Foreskin fibroblast (primary cell): ENCODE measurements at places on chromosomes 16 and 17.

GRCh38 chr17:73387746-73388577, 76.2 kb upstream of the CDC42EP4 start:
- peak; percentile 65 for DNase-seq

- peak; percentile 58 for DNase-seq
These were observed 40.5 kb upstream of the ATP2A3 start for GRCh38 chr17:4004517-4005295.

- peak; percentile 93 for DNase-seq
These were observed 8.1 kb downstream of the CES4A start for GRCh38 chr16:66996324-66996982.

DNA sequence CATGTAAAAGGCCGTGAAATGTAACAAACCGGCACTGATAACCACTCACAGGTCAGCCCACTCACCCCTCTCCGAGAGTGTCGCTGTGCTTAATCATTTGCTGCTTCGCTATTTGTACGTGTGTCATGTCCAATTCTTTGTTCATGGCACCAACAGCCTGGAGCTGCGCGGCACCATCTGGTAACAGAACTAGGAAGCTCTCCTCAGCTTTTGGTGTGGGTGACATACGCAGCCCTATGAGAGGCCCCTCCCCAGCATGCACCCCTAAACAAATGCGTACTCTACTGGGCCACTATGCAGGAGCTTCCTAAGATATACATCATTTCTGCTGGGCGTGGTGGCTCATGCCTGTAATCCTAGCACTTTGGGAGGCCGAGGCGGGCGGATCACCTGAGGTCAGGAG, 2.3 kb upstream of the PECAM1 start:
- DNase-seq, result no peak

- no peak for DNase-seq
These were observed 85.5 kb downstream of the SSH2 start for GRCh38 chr17:29844339-29845048.

DNA sequence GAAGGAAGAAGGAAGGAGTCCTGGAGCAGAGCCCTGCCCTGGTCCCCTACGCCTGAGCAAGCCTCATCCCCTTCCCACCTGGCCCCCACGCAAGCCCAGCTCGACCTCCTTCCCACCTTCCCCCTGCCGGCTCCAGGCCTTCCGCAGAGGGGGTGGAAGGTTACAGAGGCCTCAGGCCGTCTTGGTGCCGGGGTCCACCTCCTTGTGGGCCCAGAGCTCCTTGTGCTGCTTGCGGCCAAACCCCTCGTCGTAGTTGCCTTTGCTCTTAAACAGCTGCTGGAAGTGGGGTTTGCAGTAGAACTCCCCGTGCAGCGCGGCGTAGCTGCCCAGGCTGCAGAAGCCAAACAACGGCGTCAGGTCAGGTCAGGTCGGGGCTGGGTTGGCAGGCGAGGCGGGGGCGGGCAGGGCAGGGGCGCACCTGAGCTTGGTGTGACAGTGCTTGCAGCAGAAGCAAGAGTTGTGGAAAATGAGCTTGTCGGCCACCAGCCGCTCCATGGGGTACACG, 1.5 kb downstream of the LIMD2 start:
- no peak for DNase-seq

- DNase-seq, result no peak
These were observed 38.3 kb upstream of the TEKT3 start for GRCh38 chr17:15379659-15380058.
